ENCODE measurements at places on chromosomes 16 and 17. TPM values are rescaled to one million over a fixed set of nuclear protein-coding genes. Genes with fewer than 3 reads are reported as not detected.

SCNN1G gene
- total RNA-seq = not detected

CDRT15L2 gene
- total RNA-seq = not detected

TBC1D28 gene
- total RNA-seq = not detected

BICDL2 gene
- total RNA-seq = not detected

HOXB8 gene
- total RNA-seq = 11.2 TPM

KCNJ12 gene
- 0.10 TPM for total RNA-seq

All from HT1080 (cell line).